ENCODE measurements at places on chromosomes 4 and X.

GRCh38 chrX:115906276-115906675 lies 264.3 kb upstream of the AGTR2 start:
- DNase-seq: no peak

GRCh38 chr4:138178566-138178965 lies 63.6 kb downstream of the SLC7A11 start:
- no peak for DNase-seq

DNA sequence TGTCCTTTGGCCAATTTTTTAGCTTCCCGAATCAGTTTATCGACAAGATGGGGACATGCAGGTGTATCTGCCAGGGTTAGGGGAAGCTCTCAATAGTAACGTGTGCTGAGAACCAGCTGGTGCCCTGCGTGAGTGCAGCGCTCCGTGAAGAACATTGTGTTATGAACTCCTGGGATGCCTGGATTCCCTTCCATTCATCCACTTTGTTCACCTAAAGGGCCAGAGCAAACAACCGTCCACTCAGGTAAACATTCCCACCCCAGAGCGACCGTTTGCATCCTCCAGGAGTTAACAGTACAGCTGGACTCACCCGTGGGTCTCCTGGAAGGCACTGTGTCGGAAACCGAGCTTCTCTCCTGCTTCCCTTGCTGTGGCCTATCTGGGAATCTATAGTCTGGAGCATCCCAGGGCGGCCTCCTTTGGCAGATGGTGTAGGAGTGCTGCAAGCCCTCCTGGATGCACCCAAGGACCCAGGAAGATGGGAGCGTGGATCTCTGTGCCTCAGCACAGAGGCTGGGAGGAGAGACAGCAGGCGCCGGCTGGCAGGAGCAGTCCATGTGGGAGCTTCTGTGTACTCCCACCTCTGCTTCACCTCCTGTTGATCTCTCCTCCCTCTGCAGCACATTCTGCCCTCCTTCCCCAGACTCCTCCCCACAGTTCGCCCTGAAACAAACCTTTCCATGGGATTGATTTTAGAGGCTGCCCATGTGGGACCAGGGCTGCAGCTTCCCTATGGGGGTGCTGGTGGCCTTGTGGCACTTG lies 62.7 kb downstream of the SHROOM2 start:
- DNase-seq: peak; percentile 63

DNA sequence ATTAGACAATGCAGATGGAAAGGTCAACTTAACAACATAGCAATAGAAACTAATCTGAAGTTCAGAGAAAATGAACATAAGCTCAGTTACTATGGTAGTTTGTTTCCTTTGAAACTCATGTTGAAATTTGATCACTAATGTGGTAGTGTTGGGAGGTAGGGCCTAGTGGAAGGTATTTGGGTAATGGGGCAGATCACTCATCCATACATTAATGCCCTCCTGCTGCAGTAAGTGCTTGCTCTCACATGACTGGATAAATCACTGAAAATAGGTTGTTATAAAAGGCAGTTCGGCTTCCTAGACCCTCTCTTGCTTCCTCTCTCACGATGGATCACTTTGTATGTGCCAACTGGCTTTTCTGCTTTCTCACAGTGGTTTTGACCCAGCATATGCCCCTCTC lies 567.4 kb upstream of the GALNT7 start:
- peak; percentile 2 for DNase-seq

- no peak for DNase-seq
These were observed 25.1 kb downstream of the DHX15 start for GRCh38 chr4:24559032-24559821.

GRCh38 chr4:12146339-12146738 lies 717.6 kb upstream of the HS3ST1 start:
- DNase-seq: no peak

- no peak for DNase-seq
These were observed 25.6 kb upstream of the TEX13C start for GRCh38 chrX:125293850-125294780.

GRCh38 chr4:82954212-82954611 lies 53.7 kb downstream of the THAP9 start:
- DNase-seq: no peak

DNA sequence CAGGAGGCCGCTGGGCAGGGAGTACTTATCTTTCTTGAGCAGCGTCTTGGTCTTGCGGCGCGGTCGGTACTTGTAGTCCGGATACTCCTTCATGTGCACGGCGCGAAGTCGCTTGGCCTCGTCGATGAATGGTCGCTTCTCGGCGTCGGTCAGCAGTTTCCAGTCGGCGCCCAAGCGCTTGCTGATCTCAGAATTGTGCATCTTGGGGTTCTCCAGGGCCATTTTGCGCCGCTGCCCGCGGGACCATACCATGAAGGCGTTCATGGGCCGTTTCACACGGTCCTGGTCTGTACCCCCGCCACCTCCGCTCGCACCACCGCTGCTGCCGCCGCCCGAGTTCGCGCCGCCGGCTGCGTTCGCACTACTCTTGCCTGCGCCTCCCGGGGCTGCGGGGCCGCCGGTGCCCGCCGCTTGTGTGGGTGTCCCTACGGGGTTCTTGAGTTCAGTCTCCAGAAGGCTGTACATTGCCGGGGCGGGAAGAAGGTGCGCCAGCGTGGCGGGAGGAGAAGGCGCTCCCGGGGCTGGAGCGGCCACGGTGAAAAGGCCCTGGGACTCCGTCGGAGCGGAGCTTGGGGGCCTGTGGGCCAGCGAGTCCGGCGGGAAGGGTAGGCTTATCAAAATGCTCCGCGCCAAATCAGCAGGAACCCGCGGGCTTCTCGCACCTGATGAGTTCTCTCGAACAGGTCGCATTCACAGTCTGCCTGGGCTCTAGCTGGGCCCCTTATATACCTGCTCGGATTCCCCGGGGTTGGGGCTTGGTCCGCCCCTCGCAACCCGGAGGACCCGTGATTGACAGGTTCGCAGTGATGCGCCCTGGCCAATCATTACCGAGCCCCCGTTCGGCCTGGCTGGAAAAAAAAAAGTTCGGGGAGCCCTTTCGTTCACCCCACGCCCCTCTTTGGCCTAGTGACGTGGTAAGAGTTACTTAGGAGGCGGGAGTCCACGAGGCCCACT lies at the start of gene SOX3:
Gene SOX3, minus strand, starts transcription at position 699 of the 954 bp plus-strand sequence. Its CDS starts 9 bp downstream, at position 690.
- no peak for DNase-seq

DNA sequence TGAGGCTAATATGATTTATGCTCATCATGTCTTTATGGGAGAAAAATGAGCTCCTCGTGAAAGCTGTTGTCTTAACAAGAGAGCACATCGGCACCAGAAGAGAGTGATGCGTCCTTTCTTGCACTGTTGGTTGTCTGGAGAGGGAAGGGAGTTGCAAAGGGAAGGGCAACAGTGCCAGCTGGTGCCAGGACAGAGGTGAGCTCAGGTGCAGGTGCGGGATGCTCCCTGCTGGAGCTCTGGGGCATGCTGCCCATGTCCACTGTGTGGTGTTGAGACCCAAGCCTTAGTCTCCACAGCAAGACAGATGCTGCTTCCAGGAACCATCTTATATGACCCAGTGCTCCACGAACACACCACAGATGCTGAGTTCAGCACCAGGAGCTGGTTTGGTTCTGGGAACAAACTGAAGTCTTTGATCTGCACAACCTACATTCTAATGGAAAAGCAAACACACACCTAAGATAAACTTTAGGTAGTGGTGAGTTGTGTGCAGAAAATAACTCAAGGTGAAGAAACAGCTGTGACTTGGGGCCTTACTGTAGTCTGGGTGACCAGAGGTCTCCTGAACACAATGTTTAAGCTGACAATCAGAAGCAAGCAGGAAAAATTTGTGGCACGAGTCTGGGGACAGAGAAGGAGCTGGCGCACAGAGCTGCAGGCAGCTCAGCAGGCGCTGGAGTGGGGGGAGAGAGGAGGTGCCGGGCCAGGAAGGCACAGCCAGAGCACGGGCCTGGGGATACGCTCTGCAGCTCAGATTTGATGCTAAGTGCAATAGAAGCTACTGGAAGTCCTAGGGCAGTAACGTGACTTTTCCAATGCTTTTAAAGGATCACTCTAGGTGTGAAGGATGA lies 73.2 kb downstream of the HAUS3 start:
- DNase-seq: peak; percentile 21

DNA sequence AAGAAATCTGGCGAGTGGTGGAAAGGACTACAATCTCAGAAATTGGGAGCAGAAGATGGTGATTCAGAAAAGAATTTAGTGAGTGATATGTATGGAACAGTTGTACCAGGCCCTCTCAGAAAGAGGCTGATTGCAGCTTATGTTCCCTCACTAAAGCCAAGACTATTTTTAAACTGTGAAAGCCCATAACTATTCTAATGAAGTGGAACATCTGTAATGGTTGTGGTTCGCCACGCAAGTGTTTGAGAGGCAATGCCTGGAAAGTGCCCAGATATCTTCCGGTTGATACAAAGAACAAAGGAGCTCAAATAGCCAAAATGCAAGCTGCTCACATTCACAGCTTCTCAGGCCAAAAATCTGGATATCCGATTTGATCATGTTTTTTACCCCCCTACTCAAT lies 1250.7 kb downstream of the RAPGEF2 start:
- no peak for DNase-seq

GRCh38 chr4:16652732-16653305 lies 245.6 kb downstream of the LDB2 start:
- DNase-seq: no peak

DNA sequence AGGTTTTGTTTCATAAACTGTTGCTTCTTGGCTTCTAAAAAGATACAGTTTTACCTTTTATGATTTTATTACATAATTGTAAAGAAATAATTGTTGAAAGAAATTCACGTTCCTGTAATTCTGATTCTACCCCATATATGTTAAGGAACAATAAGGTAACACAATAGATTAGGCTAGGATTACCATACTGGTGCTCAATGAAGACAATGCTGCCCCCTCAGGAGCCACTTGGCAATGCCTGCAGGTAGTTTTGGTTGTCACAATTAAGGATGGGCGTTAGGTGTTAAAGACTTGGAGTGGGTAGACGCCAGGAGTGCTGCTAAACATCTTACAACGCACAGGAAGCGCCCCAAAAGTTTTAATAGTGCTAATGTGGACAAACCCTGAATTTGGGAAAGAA lies 133.2 kb downstream of the NLGN4X start:
- DNase-seq: no peak

DNA sequence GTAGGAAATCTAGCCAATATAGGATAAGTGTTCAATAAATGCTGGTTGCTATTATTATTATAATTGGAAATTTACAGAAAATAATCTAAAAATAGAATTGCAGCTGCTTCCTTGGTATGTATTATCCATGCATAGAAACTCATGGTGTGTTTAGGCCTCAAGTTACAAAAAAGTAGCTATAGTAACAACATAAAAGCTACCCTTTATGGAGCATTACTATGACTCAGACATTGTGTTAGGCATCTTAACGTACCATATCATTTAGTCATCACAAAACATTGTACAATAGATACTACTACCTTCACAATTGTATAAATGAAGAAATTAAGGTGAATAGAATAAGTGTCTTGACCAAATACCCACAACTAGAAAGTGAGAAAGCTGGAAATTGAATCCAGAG lies 126.9 kb upstream of the NRK start:
- DNase-seq: no peak

DNA sequence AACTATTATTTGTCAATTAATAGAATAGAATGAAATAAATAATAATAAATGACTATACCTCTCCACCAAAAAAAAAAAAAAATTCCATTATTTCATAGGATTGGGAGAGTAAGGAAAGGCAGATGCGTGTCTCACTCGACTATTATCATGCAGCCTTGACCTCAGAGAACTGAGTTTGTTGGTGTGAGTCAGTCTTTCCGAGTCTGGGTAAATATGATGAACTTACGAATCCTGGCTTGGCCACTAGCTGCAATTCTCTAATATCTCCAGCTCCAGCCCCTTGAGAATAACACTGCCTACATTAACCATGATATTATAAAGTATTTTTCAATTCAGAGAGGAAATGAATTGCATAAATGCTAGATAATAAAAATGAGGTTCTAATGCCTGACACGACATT lies 46.6 kb upstream of the DHX15 start:
- DNase-seq: no peak

DNA sequence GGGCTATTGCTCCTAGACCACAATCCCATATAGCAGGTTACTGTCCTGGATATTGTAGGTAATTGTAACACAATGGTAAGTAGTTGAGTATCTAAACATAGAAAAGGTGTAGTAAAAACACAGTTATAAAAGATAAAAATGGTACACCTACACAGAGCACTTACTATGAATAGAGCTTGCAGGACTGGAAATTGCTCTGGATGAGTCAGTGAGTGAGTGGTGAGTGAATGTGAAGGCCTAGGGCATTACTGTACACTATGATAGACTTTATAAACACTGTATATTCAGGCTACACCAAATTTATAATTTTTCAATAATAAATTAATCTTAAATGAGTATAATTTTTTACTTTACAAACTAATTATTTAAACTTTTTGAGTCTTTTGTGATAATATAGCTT lies 425.7 kb downstream of the PABPC4L start:
- DNase-seq: no peak

DNA sequence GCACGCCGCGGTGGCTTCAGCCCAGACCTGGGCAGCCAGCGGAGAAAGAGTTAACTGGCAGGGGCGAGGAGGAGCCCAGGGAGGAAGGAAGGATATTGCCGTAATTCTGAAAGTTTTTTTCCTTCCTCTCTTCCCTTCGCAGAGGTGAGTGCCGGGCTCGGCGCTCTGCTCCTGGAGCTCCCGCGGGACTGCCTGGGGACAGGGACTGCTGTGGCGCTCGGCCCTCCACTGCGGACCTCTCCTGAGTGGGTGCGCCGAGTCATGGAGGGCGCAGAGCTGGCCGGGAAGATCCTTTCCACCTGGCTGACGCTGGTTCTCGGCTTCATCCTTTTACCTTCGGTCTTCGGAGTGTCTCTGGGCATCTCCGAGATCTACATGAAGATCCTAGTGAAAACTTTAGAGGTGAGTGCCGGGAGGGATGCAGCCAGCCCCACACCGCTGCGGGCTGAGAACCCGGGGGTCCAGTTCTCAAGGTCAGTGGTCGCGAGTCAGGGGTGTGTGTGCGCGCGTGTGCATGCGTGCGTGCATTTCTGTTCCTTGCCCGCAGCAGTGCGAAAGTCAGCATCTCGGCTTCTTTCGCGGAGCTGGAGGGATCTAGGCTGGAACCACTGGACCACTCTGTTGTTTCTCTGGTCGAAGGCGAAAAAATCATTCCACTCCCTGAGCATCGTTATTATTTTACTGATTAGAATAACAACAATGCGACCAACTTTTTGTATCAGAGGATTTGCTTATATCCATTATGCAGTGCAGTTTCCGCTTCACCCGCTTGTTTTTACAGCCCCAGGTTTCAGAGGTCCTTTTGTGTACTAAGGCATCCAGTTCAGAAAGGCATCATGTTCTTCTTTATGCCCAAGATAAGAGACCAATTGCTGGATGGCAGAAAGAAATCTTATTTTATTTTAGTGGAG lies 709 bp downstream of the GPAT3 start:
- DNase-seq: no peak

- no peak for DNase-seq
These were observed 513.5 kb upstream of the NR3C2 start for GRCh38 chr4:148955564-148956297.

Data from NCI-H146 (cell line).